Suprapubic skin (tissue), 4 donors: ENCODE measurements at places on chromosomes 2 and 18. TPM values are rescaled to one million over a fixed set of nuclear protein-coding genes. Genes with fewer than 3 reads are reported as not detected.

FHL2 gene
- 44.8 TPM for total RNA-seq

MATN3 gene
- 0.48 TPM for total RNA-seq

SLC11A1 gene
- total RNA-seq, result 16.1 TPM

DNA sequence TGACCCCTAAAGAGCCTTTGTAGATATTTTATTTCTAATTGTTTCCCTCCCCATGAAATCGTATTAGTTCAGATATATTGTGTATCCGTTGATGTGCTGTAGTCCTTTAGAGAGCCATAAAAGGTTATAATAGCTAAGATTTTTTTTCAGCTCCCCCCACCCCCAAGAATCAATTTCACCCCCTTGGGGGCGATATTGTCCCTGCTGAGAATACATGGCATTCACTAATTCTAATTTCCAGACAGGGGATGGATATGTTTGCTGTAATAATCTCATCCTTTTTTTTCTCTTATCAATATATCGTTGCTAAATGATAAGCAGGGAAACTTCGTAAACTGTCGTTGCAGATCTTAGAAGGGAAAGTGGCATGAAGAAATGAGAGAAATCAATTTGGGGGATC is 530.7 kb downstream of the TMEM182 start:
- H3K4me1 ChIP-seq, result no peaks in the 10 kb centered on the region
- H3K27me3 ChIP-seq, result no peaks in the 10 kb centered on the region
- no peaks in the 10 kb centered on the region for H3K36me3 ChIP-seq
- no peak for DNase-seq
- no peak overlapping the region for H3K27ac ChIP-seq
- H3K4me3 ChIP-seq, result no peak overlapping the region

C2orf74 gene
- 1.8 TPM for total RNA-seq

FRZB gene
- 13.4 TPM for total RNA-seq

- H3K4me1 ChIP-seq, result peaks cover 22% of the 10 kb centered on the region
- no peak overlapping the region for H3K27ac ChIP-seq
- no peak for DNase-seq
- H3K4me3 ChIP-seq, result no peak overlapping the region
- no peaks in the 10 kb centered on the region for H3K36me3 ChIP-seq
Observed at GRCh38 chr2:150624001-150624401, 136.5 kb upstream of the RND3 start.

GRCh38 chr2:139518321-139518720 is 738.1 kb upstream of the NXPH2 start:
- no peak for DNase-seq
- H3K4me1 ChIP-seq, result no peaks in the 10 kb centered on the region
- no peak overlapping the region for H3K4me3 ChIP-seq
- no peaks in the 10 kb centered on the region for H3K36me3 ChIP-seq
- no peaks in the 10 kb centered on the region for H3K27me3 ChIP-seq

- no peak overlapping the region for H3K4me3 ChIP-seq
- H3K27me3 ChIP-seq, result no peaks in the 10 kb centered on the region
- DNase-seq, result no peak
- H3K36me3 ChIP-seq, result no peaks in the 10 kb centered on the region
Observed at GRCh38 chr2:147430408-147430807, 414.4 kb upstream of the ACVR2A start.

DNA sequence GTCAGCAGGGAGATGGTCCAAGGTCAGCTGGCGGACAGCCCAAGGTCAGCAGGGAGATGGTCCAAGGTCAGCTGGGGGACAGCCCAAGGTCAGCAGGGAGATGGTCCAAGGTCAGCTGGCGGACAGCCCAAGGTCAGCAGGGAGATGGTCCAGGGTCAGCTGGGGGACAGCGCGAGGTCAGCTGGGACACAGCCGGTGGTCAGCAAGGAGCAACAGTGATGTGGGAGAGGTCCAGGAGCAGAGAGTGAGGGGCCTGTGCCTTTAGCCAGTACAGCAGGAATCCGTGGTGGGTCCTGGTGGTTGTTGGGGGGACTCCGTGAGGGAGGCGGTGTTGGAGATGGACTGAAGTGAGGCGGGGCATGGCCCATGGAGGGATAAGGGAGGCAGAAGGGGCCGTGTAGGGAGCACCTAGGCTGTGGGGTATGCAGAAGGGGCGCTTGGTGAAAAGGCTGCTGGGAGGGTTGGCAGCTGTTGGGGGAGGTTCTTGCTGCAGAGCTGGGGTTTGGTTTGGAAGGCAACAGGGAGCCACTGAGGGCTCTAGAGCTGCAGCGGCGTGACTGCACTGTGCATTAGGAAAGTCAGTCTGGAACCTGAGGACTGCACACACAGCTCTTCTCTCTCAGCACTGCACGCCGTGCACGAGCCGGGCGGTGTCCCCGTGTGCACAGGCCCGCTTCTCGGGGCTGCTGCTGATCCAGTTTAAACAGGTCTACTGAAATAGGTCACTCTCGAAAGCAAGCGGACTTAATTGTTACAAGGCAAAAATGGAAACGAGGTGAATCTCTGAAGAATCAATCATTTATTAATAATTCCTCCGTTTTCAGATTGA is 76.2 kb upstream of the HDAC4 start:
- H3K27me3 ChIP-seq, result no peaks in the 10 kb centered on the region
- no peaks in the 10 kb centered on the region for H3K36me3 ChIP-seq
- H3K4me3 ChIP-seq, result no peak overlapping the region
- peak; percentile 49 for DNase-seq
- H3K27ac ChIP-seq, result no peak overlapping the region

DNA sequence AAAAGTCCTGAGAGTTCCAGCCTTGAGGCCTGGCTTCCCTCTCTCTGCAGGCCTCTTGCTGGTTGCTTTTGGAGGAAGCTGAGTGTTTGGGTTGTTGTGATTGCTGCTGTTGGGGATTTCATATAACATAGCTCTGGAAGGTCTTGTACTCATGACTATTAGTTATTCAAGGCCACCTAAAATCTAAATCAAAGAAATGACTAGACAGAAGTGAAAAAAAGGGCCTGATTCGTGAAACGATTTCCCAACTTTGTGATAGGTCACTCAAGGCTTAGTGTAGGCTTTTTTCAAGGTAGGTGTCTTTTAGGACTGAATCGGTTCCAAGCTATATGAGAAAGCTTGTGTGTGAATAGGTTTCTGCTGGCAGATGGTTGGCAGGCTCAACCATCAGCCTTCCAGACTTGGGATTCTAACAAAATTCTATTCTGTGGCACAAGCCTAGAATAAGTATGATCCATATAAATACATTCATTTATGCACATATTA is 164.4 kb downstream of the FMNL2 start:
- H3K4me3 ChIP-seq, result no peak overlapping the region
- no peaks in the 10 kb centered on the region for H3K36me3 ChIP-seq
- DNase-seq, result no peak

DNA sequence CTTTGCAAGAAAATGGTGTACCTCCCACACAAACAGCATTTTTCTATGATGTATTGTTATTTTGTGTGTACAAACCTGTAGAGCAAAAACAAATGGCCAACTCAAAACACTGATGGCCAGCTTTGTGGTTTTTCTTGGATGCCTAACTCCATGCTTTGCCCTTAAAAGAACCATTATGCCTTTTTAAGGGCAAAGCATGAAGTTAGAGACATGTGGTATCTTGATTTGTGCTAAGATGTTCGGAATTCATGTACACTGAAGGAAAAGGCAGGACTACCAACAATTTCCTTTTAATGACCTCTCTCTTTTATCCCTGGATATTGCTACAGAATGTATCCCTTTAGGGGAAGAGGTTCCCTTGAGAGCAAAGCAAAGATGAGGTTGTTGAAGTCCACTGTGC is 273.6 kb downstream of the SCG2 start:
- no peaks in the 10 kb centered on the region for H3K27me3 ChIP-seq
- no peaks in the 10 kb centered on the region for H3K36me3 ChIP-seq
- no peak overlapping the region for H3K4me3 ChIP-seq

HNMT gene
- total RNA-seq, result 19.6 TPM

GRCh38 chr2:69190743-69191404 is 177.9 kb downstream of the ANTXR1 start:
- H3K4me3 ChIP-seq, result no peak overlapping the region
- no peaks in the 10 kb centered on the region for H3K27me3 ChIP-seq
- DNase-seq, result no peak

DNA sequence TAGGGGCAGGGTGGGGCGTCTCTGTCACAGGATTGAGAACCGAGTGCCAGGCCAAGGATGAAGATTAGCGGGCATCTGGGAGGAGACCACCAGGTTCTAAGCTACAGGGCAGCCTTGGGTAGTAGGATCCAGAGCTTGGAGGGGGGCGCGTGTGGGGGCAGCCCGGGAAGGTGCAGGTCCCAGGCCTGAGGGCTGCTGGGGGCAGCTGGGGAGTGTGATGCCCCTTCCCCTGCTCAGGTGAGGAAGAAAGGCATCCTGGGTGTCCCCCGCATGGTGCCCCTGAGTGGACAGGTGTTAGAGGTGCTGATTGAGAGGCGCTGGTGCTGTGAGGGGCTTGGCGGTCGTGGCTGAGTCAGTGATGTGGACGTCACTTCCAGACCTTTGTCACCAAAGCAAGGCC is 33.9 kb upstream of the MBP start:
- H3K4me3 ChIP-seq, result no peak overlapping the region
- H3K36me3 ChIP-seq, result no peaks in the 10 kb centered on the region
- H3K4me1 ChIP-seq, result peaks cover 19% of the 10 kb centered on the region
- peaks cover 6% of the 10 kb centered on the region for H3K27me3 ChIP-seq
- no peak for DNase-seq
- peak overlapping the region; percentile 62 for H3K27ac ChIP-seq

- H3K27me3 ChIP-seq, result no peaks in the 10 kb centered on the region
- no peaks in the 10 kb centered on the region for H3K36me3 ChIP-seq
- H3K27ac ChIP-seq, result peak overlapping the region; percentile 51
- no peak for DNase-seq
- no peak overlapping the region for H3K4me3 ChIP-seq
Observed at GRCh38 chr2:205657579-205657978, 24.7 kb upstream of the NRP2 start.

DNA sequence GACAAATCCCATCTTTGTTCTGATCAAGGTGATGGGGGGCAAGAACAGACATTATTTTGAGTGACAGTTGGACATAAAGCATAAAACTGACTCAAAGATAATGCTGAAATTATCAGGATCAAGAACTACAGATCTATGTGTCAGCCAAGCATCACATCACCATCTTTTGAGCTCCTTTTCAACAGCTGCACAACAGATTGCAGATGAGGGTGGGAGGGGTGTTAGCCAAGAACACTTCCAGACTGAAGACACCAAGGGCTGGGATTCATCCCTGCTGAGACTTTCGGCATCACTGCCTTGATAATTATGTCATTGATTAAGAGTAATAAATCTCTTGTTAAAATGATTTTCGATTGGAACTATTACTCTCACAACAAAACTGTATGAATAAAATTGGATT is 191.5 kb upstream of the NETO1 start:
- no peaks in the 10 kb centered on the region for H3K4me1 ChIP-seq
- no peaks in the 10 kb centered on the region for H3K27me3 ChIP-seq
- DNase-seq, result no peak
- no peak overlapping the region for H3K4me3 ChIP-seq
- H3K36me3 ChIP-seq, result no peaks in the 10 kb centered on the region

- H3K36me3 ChIP-seq, result peaks cover 14% of the 10 kb centered on the region
- no peaks in the 10 kb centered on the region for H3K27me3 ChIP-seq
- no peak overlapping the region for H3K27ac ChIP-seq
Observed at GRCh38 chr2:15640261-15640711, 48.6 kb downstream of the DDX1 start.

CKAP2L gene
- 2.6 TPM for total RNA-seq

RNF125 gene
- 13.4 TPM for total RNA-seq
